ENCODE measurements at places on chromosomes 3 and 15.

- DNase-seq: no peak
Measured at GRCh38 chr3:63642488-63642887, 10.0 kb upstream of the SNTN start.

- DNase-seq: peak; percentile 81
Measured at GRCh38 chr3:146160321-146160963, 542 bp downstream of the PLOD2 start.

- DNase-seq: no peak
Measured at GRCh38 chr15:47820057-47820746, 102.9 kb downstream of the SEMA6D start.

GRCh38 chr3:53024315-53024714, 21.6 kb downstream of the SFMBT1 start:
- DNase-seq: no peak

DNA sequence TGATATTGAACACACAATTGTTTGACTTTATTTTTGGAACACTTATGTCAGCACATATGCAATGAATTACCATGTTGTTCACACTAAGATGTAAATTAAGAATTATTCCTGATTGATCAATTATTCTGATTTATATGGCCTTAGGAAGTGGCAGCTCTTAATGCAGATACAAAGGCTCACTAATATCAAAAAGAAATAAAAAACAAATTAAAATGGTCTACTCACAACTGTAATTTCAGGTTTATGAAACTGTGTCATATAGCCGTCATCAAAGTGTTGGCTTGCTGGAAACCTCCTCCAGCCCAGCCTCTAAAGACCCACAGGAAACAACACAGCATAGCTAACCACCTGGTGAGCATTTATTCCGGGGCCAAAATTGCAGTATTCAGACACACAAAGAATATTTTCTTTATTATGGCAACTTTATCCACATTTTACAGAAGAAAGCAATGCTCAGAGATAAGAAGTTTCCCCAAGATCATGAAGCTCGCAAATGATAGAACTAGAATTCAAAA, 33.4 kb downstream of the PDZRN3 start:
- DNase-seq: no peak

DNA sequence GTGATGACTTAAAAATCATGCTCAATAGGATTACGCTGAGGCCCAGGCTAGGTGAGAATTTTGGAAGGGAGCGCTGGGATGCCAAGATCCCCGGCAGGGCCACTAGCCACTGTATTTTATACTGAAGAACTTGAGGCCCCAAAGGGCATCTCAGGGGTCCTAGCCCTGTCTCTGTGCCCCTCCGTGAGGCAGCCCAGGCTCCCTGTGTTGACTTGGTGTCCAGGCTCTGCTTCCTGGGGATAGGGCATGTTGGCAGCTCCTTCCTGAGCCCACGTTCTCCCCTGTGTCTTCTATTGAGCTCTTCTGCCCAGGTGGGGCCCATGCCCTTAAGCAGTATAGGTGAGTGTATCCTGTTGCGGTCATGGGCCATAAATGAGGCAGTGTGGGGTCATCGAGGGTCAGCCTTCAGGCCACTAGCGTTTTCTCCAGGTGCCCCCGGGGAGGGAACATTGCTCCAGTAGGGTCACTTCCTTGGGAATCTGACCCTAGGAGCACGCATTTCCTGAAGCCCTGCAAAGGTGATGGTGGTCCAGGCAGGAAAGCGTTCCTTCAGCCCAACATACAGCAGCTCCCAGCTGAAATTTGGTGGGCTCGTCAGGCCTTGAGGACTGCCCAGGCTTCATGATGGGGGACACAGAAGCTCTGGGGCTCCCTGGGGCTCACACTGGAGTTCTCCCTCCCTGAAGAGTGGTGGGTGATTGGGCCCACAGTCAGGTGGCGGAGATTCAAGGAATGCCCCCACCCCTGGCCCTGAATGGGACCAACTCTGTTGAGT, 189.4 kb downstream of the UBE3A start:
- DNase-seq: no peak

- DNase-seq: no peak
Measured at GRCh38 chr3:110741891-110742290, 329.7 kb upstream of the NECTIN3 start.

- DNase-seq: no peak
Measured at GRCh38 chr3:102102394-102102793, 253.1 kb downstream of the NFKBIZ start.

DNA sequence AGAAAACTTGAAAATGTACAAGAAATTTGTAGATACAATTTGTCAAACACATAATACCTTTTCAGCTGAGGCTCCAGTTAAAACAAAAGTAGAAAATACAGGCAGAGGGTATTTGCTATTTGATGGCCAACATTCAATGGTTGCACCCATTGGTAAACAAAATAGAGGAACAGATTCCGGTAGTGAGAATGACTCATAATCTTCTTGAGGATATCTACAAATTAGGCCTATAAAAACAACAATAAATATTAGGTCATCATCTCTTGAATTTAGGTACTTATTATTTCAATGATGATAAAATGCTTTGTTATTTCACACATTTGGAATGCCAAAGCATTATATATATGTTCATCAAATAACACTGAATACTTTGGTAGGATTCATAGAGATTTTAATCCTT, 53.4 kb downstream of the DENND4A start:
- DNase-seq: no peak

DNA sequence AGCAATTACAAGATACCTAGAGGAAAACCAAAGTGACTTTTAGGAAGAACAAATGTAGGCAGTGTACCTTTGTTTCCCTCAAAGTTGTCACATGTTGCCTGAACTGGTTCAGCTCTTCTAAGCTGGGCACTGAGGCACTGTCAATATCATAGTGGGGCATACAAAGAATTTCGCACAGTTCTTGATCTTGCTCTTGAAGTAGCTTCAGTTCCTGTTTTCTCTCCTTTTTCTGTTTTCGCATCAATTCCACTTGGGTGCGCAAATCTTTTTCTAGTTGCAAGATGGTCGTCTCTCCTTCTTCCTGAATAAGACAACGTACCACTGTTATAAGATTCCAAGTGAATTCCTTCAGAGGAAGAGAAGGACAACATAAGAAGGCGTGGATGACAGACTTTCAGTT, 12.7 kb downstream of the PRC1 start:
- no peak for DNase-seq

DNA sequence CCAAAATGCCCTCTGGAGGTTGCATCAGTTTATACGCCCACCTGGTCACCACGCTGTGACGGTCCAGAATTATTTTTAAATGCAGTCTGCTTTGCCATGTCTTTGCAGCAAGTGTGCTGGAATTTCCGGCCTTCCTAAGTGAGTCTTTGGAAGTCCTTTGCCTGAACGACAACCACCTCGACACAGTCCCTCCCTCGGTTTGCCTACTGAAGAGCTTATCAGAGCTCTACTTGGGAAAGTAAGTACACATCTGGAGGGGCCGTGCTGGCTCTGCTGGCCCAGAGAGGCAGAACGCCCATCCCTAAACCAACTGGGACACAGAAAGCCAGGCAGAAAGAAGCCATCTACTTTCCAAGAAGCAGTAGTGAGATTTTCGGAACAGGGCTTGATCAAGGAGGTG, 101.8 kb downstream of the LRRK1 start:
- DNase-seq: peak; percentile 30

DNA sequence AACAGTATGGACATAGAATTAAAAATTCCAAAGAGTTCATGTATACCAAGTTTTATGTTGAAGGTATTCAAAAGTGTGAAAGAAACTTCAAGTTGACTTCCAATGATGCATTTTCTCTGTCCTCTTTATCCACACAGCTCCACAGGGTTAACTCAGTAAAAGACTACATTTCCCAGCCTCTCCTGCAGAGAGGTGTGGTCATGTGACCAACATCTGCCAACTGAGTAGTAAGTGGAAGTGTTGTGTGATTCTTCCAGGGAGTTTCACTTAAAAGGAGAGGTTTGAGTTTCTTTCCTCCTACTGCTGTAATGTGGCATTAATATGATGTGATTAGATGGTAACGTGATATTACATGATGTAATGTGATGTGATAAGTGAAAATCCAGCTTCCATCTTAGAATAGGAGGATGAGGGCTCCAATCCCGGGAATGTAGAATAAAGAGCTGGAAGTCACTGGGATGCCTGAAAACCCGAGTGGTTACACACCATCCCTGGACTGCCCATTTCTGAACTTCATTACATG, 280.6 kb downstream of the ARRDC4 start:
- no peak for DNase-seq

DNA sequence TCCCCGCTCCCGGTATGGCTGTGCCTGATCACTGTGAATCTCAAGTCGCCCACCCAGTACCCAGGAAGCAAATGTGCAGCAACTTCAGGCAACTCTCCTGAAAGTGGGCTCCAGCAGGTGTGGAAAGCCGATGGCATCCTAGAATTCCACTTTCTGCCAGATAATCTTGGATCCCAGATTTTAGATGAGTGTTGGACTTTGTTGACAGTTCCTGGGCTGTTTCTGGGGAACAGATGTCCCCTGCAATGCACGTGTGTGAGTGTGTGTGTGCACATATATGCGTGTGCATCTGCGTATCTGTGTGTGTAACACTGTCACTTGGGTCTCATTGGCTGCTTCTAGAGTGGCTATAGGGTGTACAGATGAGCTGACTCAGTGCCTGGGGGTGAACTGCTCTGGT, 59.0 kb downstream of the FEM1B start:
- no peak for DNase-seq

DNA sequence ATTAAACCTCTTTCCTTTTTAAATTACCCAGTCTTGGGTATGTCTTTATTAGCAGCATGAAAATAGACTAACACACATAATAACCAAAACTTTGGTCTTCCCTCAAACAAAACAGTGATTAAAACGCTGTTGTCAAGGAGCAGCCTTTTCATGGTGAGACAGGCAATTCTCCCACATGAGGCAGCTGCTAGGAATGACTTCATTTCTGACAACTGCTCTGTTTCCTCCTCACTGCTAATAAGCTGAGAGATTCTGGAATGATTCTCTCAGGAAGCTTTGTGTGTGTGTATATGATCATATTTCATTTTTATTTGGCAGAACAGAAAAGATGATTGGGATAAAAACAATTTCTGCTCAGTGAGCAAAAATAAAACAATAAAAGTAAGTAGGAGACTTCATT, 580.6 kb upstream of the ADAMTS9 start:
- DNase-seq: no peak

DNA sequence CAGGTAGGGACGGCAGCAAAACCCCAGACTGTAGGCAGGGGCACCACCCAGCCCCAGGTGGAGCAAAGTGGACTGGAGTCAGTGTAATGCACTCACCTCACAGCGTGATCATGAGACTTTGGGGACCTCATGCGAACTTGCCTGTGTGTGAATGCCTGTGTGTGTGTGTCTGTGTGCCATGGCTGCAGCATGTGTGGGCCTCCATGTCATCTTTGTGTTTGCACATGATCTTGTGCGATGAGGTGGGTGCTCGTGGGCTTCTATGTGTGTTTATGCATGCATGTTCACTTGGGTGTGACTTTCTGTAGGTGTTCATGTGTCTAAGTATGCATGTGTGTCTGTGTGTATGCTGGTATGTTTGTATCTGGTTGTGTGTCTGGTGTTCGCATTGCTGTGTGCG, 41.2 kb upstream of the ADPGK start:
- peak; percentile 55 for DNase-seq

- DNase-seq: no peak
Measured at GRCh38 chr15:38299216-38299615, 46.6 kb downstream of the SPRED1 start.

- DNase-seq: no peak
Measured at GRCh38 chr3:124512881-124513609, 217.2 kb upstream of the UMPS start.

DNA sequence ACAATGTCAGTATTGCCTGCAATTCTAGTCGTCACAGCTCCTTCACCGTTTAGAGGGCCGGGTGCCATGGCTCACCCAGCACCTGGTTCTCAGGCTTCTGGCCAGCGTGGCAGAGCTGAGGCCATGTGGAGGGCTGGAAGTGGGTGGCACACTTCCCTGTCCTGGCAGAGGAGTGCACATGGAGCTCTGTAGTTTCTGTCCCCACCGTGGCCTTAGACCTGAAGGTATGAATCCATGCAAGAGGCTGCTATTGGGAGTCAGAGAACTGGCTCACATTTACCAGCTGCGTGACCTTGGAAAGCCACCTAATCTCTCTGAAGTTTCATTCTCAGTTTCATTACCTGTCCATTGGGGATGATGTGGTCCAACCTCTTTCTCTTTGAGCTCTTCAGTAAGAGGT, 22.2 kb downstream of the EPHB1 start:
- no peak for DNase-seq

GRCh38 chr15:29988701-29989100, 94.1 kb upstream of the GOLGA8J start:
- no peak for DNase-seq

- DNase-seq: peak; percentile 88
Measured at GRCh38 chr3:131386429-131387165, 5.0 kb downstream of the NUDT16 start.

GRCh38 chr15:58985443-58985842, 2.0 kb upstream of the RNF111 start:
- peak; percentile 84 for DNase-seq

GRCh38 chr3:115325539-115325938, 178.5 kb upstream of the ZBTB20 start:
- DNase-seq: no peak

DNA sequence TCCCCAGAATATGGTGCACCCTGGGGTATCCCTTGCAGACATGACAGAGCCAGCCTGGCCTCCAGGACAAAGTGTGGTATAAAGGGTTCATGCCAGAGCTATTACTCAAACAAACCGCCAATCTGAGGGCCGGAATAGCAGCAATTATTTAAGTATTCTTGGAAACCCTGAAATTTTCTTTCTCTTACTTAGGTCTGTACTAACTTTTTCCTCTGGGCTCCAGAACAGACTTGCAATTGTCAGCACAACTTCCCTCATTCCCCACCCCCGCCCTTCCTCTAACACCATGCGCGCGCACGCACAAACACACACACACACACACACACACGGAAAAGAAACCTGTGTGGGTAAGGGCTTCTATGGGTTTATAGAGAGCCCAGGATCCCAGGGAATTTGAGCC, 56.3 kb downstream of the ISG20 start:
- peak; percentile 56 for DNase-seq

DNA sequence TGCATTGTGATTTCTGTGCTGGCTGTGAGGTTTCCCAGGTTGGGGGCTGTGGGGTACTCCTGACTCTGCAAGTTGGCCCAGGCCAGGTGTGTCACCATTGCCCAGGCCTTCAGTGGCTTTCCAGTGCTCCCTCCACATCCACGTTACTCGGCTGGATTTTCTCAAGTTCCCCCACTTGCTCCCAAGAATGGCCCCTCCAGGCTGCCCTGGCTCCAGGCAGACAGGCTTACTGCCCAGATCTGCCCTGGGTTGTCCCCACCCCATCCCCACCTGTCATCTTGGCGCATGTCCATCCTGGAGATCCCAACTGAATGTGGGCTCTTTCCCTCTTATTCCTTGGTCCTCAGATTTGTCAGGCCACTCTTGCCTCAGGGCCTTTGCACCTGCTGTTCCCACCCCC, 3.6 kb downstream of the APBA2 start:
- no peak for DNase-seq

DNA sequence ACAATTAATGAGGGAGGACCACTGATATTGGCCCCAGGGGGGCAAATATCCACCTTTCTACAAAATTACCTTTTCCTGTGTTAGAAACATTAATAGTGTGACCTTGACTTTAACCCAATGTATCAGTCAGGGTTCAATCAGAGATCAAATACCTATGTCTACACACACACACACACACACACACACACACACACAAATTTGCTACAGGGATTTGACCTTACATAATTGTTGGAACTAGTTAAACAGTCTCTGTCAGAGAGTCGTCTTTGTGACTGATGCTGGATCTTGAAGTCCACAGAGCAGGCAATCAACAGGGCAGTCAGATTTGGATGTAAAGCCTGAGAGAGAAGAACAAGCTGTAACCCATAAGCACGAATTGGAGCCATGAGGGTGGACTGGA, 32.5 kb downstream of the TM4SF4 start:
- no peak for DNase-seq

GRCh38 chr15:87582169-87582568, 674.4 kb downstream of the NTRK3 start:
- DNase-seq: no peak

Data from suprapubic skin (tissue), 4 donors.